CD4-positive, alpha-beta memory T cell (primary cell): ENCODE measurements at places on chromosomes 13 and 19. TPM values are rescaled to one million over a fixed set of nuclear protein-coding genes. Genes with fewer than 3 reads are reported as not detected.
A peak's percentile ranks its signal among the peaks of the same experiment; 100 is the strongest.

DNA sequence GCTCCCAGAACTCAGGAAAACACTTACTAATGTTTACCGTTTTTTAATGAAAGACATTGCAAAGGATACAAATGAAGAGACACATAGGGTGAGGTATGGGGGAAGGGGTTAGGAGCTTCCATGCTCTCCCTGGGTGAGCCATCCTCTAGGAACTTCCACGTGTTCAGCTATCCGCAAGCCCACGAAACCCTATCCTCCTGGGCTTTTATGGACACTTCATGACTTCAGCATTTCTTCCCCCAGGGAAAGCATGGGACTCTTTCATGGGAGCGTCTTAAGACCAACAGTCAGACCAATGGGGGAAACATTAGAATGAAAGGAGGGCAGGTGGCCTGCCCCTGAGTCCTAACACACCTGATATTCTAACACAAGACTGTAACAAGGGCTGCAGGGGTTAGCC, 6.6 kb upstream of the ESD start:
- DNase-seq = no peak

DNA sequence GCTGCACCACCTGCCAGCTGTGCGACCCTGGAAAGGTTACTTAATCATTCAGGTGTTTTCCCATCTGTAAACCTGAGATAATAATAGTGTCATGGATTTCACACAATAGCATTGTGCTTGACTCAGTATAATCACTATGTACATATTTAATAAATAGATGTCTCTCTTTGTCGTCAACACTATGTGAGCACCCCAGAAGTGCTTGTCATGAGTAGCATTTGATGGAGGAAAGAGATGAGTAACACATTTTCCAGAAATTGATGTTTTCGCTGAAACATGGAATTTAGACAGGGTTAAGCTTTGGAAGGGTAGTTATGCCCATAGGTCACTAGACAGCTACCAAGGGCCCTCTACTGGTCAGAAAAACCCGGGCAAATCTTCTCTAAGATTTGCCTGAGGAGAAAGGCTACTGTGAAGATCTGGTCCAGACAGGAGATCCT, 9.5 kb upstream of the MBNL2 start:
- no peak for DNase-seq

DNA sequence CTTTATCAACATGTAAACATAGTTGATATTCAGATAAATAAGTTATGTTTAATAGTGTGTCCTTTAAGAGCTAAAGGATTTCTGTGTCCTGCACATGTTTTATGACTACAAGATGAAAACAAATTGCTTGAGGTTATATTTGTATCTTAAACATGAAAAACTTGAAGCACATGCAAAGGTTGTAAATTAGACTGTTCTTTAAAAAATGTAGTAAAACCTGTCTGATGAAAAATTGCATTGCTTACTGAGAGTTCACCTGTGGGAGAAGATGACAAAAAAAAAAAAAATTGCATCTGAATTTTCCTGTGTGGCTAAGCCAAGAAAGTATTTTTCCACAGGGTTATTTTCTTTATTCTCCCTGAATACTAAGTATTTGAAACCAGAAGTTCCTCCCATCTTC, 25.7 kb upstream of the LMO7 start:
- DNase-seq = no peak

GRCh38 chr13:37187621-37188020, 82.2 kb upstream of the CSNK1A1L start:
- DNase-seq = no peak

DNA sequence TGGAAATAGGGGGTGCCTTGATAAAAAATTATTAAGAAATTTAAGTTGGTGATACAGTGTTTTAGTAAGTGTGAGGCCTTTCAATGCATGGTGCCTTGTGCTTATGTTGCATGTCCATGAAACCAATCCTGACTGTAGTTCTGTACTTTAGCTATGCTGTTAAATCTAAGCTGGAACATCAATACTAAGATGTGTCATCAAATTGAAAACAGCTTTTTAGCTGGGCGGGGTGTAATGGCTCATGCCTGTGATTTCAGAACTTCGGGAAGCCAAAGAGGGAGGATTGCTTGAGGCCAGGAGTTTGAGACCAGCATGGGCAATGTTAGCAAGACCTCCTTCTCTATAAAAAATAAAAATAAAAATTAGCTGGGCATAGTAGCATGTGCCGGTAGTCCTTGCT, 930.3 kb upstream of the PCDH9 start:
- DNase-seq = no peak

GRCh38 chr13:69050696-69051095, 1056.9 kb upstream of the ATXN8OS start:
- DNase-seq = no peak

DNA sequence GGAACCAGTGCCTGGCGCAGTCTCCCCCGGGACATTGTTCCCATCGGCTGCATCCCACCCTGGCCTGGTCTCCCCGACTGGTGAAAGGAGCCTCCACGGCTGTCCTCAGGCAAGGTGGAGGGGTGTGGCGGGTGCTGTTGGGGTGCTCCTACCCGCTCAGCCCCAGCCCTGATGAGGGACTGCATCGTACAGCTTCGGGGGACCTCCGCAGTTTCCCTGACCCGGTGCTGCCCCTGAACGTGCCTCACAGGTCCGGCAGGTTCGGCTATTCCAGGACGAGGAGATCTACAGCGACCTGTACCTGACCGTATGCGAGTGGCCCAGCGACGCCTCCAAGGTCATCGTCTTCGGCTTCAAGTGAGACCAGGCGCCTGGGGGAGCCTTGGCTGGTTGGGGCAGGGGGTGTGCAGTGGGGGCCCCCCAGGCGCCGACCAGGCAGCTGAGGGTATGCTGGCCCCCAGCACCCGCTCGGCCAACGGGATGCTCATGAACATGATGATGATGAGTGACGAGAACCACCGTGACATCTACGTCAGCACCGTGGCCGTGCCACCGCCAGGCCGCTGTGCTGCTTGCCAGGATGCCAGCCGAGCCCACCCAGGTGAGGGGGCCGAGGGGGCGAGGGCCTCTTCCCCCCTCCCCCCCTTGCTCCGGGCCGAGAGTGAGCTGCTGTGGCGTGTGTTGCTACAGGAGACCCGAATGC, 3.5 kb downstream of the DCAF15 start:
- DNase-seq = no peak

DNA sequence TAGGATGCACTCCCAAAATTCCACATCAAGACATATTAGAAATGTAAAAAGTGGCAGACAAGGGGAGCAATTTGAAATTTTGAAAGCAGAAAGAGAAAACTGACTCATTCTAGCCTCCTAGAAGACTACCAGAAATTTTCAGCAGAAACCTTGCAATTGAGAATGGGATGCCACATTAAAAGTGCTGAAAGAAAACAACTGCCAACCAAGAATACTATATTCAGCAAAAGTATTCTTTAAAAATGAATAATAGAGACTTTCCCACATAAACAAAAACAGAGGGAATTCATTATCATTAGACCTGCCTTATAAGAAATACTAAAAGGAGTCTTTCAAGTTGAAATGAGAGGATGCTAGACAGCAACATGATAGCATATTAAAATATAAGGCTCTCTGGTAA, 78.3 kb upstream of the HTR2A start:
- no peak for DNase-seq

DNA sequence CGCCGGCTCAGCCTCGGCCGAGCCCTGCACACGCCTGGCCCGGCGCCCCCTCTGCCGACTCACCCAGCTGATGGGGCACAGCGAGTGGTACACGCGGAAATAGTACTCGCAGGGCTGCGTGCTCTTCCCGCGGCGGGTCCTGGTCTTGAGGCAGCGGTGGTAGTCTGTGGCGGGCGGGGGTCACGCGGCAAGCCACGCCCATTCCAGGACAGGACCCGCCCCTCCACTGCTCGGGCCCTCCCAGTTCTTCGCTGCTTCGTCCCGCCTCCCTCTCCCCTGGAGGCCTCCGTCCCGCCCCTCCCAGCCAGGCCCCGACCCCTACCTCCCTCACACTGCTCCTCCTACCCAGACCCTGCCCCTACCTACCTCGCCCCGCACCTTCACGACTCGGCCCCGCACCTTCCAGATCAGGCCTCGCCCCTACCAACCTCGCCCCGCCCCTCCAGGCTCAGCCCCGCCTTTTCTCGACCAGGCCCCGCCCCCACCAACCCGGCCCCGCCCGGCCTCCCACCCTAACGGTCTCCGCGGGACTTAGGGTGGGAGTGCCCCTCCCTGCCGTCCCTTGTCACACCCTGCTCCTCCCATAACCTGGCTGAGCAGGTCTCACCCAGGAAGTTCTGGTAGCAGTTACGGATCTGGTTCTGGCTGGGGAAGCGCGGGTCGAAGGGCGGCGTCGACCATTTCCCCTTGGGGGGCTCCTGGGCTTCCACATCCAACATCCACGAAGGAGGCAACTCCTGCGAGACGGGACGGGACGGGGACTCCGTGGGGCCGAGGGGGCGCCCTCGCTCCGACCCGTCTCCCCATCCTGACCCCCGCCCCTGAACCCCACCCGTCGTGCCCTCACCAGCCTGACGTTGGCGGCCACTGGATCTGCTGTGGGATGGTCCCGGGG, 469 bp downstream of the COX6B2 start:
- DNase-seq = peak; percentile 61

DNA sequence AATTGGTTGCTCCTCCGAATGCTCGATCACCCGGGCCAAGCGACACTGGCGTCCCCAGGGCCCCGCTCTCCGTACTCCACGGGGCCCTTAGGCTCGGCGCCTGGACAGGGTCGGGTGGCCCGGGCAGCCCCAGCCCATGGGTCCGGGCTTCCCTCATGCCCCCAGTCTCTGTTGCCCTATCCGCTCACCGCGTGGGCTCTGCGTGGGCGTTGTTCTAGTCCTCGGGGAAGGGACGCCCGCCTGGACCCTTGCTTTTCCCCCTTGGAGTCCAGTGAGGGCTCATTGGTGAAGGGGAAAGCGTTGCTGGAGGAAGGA, 1.3 kb downstream of the TDRD12 start:
- no peak for DNase-seq

GRCh38 chr13:47555235-47555634, 445.8 kb downstream of the SUCLA2 start:
- DNase-seq = no peak

Gene IL11
- polyA plus RNA-seq = not detected

Gene ZNF426
- 16.8 TPM for polyA plus RNA-seq

Gene KCTD12
- polyA plus RNA-seq = 0.15 TPM

Gene ZNF699
- polyA plus RNA-seq = 10.9 TPM

Gene VSIG10L
- not detected for polyA plus RNA-seq

Gene ZNF175
- 0.65 TPM for polyA plus RNA-seq
